T-helper 17 cell (primary cell): ENCODE measurements at places on chromosomes 6 and 20. TPM values are rescaled to one million over a fixed set of nuclear protein-coding genes. Genes with fewer than 3 reads are reported as not detected.

DNA sequence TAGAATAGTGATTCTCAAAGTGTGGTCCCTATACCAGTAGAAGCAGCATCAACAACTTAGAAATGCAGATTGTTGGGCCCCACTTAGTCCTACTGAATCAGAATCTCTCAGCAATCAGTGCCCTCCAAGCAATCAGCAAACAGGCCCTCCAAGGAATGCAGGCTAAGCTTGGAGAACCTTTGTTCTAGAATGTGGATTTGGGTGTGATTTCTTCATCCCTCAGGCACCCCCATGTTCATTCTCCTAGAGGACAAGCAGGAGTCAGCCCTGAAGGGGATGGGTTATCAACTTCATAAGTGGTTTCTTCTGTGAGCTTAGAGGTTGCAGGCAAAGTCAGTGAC is 40.5 kb upstream of the TAF8 start:
- H3K27me3 ChIP-seq = no peaks in the 10 kb centered on the region
- no peaks in the 10 kb centered on the region for H3K36me3 ChIP-seq
- H3K4me1 ChIP-seq = peaks cover 59% of the 10 kb centered on the region
- H3K27ac ChIP-seq = peak overlapping the region; percentile 87
- peak overlapping the region; percentile 7 for H3K4me3 ChIP-seq
- no peak for DNase-seq

DNA sequence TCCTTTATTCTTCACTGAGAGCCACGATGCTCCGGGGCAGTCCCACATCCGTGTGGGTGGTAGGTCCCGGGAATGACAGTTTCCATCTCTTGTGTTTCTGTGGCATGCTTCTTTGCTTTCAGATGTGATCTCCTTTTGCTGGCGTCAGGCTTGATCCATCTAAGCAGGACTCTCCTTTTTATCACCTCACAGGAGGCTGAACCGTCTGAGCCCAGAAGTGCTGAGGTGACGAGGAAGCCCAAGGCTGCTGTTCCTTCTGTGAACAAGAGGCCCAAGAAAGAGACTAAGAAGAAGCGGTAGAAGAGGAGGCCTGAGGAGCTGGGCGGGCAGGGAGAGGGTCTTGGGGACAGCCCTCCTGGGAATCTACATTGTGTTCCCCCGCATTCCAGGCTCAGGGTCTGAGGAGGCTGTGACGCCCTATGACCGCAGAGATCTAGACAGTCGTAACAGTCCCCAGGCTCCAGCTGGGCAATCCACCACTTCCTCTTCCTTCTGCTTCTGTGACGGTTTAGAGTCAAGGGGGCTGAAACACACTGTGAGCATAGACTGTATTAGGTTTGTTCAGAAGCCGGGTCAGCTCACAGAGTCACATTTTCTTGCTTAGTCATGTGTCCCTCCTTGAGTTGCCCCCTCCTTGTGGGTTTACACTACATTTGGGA is 26.8 kb downstream of the MANBAL start:
- no peak for DNase-seq
- peaks cover 2% of the 10 kb centered on the region for H3K36me3 ChIP-seq
- peaks cover 26% of the 10 kb centered on the region for H3K4me1 ChIP-seq

DNA sequence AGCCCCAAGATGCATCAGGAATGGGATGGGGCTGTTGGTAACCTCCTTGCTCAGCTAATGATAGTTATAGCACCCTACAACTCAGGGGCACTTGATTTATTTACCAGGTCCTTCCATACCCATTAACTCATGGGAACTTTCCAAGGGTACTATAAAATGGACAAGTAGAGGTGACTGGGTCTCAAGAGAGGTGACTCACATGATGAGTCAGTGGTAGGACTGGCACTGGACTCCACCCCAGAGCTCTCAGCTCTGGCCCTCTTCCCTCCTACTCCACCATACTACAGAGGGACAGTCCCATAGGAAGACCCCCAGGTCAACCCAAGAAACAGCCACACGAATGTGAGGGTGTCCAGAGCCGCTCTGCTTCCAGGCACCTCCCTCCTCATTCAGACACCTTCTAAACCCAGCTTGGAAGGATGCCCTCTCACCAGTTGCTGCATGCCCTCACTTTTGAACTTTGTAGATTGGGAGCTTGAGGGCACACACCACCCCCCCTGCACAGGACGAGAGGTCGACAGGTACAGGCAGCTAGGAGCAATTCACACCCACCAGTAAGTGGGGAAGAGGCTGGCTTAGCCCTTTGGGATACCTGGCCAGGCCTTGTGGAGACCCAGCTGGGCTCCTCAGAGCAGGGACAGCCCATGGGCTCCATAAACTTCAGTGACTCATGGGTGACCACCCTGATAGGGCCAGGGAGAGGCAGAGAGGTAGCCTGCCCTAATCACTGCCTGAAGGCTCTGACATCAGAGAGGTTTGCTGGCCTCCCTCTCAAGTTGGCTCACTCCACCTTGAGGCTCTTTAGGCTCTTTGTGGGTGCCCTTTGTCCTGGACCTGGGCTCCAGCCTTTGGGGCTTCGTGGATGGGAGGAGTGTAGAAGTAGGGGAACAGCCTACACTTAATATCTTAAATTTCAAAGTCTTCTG is 81.6 kb upstream of the MLN start:
- no peaks in the 10 kb centered on the region for H3K36me3 ChIP-seq
- H3K27me3 ChIP-seq = peaks cover 17% of the 10 kb centered on the region
- no peak overlapping the region for H3K4me3 ChIP-seq
- peak overlapping the region; percentile 24 for H3K27ac ChIP-seq
- no peak for DNase-seq

DNA sequence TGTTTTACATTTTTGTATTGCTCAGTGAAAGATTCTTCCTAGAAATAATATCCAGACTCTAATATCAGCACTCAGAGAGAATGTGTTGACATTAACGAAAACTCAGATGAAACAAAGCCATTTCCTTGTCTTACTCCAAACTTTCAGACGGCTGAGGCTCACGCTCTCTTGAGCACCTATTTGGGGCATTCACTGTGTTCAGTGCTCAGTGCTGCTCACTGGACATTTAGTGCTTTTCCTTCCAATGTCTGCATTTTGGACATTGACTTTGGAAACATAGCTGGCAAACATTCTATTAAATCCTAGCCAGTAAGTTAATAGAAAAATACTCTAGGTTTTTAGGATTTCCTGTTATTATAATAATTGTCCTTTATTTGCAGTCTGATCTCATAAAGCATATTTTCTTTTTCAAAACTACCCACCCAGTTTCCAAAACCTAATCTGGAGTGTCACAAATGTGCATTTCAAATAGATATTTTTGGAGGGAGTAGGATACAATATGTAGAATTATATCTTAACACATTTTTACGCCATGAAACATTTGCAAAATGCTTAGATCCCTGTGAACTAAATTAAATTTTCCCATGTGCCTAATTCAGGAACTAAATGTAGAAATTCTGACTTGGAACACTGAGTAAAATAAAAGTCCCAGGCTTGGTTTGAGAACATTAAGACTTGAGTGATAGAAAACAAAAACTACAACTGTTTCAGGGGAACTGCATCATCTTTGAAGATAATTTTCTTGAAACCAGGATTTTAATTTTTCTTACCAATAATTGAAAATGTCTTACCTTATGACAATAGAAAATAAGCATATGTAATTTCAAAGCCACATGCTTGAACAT is 91.7 kb upstream of the B3GAT2 start:
- no peaks in the 10 kb centered on the region for H3K36me3 ChIP-seq
- H3K27ac ChIP-seq = no peak overlapping the region
- DNase-seq = no peak
- H3K4me1 ChIP-seq = no peaks in the 10 kb centered on the region
- no peak overlapping the region for H3K4me3 ChIP-seq

DNA sequence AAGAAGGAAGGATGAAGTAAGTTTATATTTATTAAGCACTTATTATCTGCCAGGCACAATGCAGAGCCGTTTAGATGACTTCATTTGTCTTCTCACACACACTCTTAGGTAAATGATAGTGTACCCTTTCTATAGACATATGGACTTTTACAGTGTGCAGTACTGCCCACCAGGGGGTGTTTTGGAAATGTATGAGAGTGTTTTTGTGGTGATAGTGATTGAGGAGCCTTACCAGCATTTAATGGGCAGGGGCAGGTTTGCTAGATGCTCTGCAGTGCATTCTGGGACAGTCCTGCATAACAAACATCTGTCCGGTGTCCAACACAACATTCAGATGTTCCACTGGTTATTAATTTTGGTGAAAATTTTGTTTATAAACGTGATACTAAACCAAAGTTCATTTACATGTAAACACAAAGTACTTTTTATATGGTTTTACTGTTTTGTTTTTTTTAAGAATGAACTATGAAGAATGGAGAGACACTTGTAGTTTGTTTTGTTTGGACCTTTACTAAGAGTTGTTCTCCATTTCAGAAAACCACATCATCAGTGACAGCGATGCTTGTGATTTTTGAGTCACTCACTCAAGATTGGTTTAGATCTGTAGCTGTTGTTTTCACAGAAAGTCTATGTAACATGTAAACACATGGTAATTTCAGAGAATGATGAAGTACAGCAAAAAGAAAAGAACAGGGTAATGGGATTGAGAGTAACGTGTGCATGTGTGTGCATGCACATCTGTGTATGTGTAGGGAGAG is 19.9 kb downstream of the KCNS1 start:
- no peak overlapping the region for H3K27ac ChIP-seq
- H3K4me3 ChIP-seq = no peak overlapping the region
- no peak for DNase-seq
- peaks cover 3% of the 10 kb centered on the region for H3K4me1 ChIP-seq
- H3K36me3 ChIP-seq = peaks cover 17% of the 10 kb centered on the region
- no peaks in the 10 kb centered on the region for H3K27me3 ChIP-seq

DNA sequence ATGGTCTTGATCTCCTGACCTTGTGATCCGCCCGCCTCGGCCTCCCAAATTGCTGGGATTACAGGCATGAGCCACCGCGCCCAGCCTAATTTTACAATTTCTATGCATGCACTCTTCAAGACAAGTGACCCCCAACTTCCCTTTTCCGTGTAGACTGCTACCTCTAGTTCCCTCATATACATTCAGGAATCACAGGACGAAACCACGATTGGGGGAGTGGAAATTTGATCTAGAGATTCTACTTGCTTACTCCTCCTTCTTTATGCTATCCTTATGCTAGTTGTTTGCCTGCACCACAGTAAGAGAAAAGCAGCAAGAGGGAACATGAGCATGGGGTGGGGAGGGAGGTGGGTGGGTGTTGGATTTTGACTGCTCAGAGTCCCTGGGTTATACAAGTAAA is 34.9 kb downstream of the OSTM1 start:
- no peak overlapping the region for H3K27ac ChIP-seq
- H3K4me3 ChIP-seq = no peak overlapping the region
- no peaks in the 10 kb centered on the region for H3K4me1 ChIP-seq
- no peak for DNase-seq
- H3K27me3 ChIP-seq = no peaks in the 10 kb centered on the region

- peaks cover 5% of the 10 kb centered on the region for H3K4me1 ChIP-seq
- DNase-seq = no peak
- H3K27ac ChIP-seq = no peak overlapping the region
- no peak overlapping the region for H3K4me3 ChIP-seq
Observed at GRCh38 chr6:12185081-12185673, 105.0 kb upstream of the EDN1 start.

- no peak overlapping the region for H3K4me3 ChIP-seq
- peaks cover 12% of the 10 kb centered on the region for H3K4me1 ChIP-seq
- no peak for DNase-seq
- H3K36me3 ChIP-seq = no peaks in the 10 kb centered on the region
Observed at GRCh38 chr20:31515072-31515774, 981 bp downstream of the HM13 start.

GRCh38 chr20:3565851-3566250 is 95.0 kb downstream of the ATRN start:
- H3K36me3 ChIP-seq = peaks cover 5% of the 10 kb centered on the region
- H3K4me3 ChIP-seq = no peak overlapping the region
- H3K27ac ChIP-seq = no peak overlapping the region
- H3K4me1 ChIP-seq = peaks cover 7% of the 10 kb centered on the region
- H3K27me3 ChIP-seq = no peaks in the 10 kb centered on the region
- DNase-seq = no peak

- no peak for DNase-seq
- H3K4me3 ChIP-seq = no peak overlapping the region
- H3K4me1 ChIP-seq = peaks cover 13% of the 10 kb centered on the region
- no peaks in the 10 kb centered on the region for H3K27me3 ChIP-seq
- H3K36me3 ChIP-seq = no peaks in the 10 kb centered on the region
- H3K27ac ChIP-seq = no peak overlapping the region
Observed at GRCh38 chr6:135176058-135176457, 5.0 kb upstream of the MYB start.

DNA sequence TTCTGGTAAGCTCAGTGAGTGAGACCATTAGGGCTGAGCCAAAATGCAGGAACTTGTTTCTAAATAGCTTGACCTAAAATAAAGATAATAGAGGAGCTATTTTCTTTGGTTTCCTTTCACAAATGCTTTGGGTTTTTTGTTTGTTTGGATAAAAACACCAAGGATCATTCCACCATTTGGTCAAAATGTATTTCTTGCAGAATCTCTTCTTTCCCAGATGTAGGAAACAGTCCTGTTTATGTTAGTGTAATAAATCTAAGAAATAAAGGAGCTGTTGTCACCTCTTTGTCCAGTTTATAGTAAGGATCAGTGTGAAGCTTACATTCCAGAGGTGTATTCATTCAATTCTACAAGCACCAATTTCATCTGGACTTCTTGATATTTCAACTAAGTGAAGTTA is 297.8 kb downstream of the GJA1 start:
- H3K4me1 ChIP-seq = no peaks in the 10 kb centered on the region
- no peaks in the 10 kb centered on the region for H3K36me3 ChIP-seq
- DNase-seq = no peak
- H3K4me3 ChIP-seq = no peak overlapping the region
- no peak overlapping the region for H3K27ac ChIP-seq

DNA sequence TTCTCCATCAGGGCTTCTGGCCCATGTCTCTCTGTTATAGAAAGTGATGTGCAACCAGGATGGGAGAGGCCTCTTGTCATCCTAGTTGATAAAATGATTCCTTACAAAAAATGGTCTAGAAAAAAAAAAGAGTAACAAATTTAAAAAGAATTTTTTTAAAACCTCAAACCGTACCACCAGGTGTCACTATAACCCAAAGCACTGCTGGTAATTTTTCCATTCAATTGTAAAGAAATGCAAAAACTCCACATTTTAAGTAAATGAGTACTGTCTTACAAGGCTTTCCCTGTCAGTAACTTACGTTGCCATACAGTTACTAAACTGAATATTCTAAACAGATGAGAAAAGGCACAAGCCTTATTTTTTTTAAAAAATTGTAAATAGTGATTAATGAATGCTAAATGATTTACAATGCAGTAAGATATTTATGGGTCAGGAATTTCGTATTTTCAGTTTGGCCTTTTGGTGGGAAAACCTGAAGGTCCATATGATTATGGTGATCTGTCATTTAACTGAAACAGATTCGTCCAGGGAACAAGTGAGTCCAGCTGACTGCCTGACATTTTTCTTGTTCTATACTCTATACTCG is 95.4 kb downstream of the OGFRL1 start:
- H3K4me3 ChIP-seq = no peak overlapping the region
- no peaks in the 10 kb centered on the region for H3K4me1 ChIP-seq
- peaks cover 8% of the 10 kb centered on the region for H3K27me3 ChIP-seq
- DNase-seq = no peak

The NHSL1 gene
- 1.0 TPM for total RNA-seq

The LY6G5B gene
- 27.6 TPM for total RNA-seq

The APCDD1L gene
- total RNA-seq = not detected
